ENCODE measurements at places on chromosomes 3 and 15. TPM values are rescaled to one million over a fixed set of nuclear protein-coding genes. Genes with fewer than 3 reads are reported as not detected.

Gene ERC2
- 4.7 TPM for total RNA-seq

Gene SEMA5B
- total RNA-seq, result 1.4 TPM

Gene OR5K2
- not detected for total RNA-seq

DNA sequence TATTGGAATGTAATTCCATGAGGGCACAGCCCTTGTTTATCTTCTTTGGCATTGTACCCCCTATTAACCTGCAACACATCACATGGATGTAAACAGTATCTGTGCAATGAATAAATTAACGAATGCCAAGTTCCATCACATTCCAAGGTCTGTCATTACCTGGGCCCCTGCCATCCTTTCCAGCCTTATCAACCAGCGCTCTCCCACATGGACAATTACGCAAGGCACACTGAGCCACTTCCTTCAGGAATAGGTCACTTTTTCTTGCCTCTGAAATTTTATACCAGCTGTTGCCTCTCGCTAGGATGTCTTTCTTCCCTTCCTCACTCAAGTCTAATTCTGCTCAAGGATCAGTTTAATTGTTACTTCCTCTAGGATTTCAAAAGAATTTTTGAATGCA, 1051.8 kb upstream of the CFAP20DC start:
- no peak overlapping the region for H3K4me3 ChIP-seq
- H3K4me1 ChIP-seq, result no peaks in the 10 kb centered on the region
- H3K27me3 ChIP-seq, result no peaks in the 10 kb centered on the region
- no peak overlapping the region for H3K27ac ChIP-seq
- DNase-seq, result no peak

DNA sequence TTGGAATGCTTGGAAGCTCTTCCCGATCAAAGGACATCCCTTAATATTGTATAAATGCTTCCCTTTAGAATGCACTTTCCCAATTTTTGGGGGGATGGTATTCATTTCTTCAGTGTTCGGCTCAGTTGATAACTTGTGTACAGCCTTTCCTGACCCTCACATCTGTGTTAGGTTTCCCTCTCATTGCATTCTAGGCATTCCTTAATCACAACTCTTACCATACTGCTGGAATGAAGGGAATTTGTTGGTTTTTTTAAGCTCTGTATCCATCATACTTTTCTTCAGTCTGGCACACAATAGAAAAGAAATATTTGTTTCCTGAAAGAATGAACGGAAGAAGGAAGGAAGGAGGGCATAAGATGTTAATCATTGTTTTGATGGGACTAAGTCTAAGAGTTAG, 119.5 kb downstream of the CHST2 start:
- H3K27ac ChIP-seq, result no peak overlapping the region
- DNase-seq, result no peak
- peaks cover 5% of the 10 kb centered on the region for H3K4me1 ChIP-seq

DNA sequence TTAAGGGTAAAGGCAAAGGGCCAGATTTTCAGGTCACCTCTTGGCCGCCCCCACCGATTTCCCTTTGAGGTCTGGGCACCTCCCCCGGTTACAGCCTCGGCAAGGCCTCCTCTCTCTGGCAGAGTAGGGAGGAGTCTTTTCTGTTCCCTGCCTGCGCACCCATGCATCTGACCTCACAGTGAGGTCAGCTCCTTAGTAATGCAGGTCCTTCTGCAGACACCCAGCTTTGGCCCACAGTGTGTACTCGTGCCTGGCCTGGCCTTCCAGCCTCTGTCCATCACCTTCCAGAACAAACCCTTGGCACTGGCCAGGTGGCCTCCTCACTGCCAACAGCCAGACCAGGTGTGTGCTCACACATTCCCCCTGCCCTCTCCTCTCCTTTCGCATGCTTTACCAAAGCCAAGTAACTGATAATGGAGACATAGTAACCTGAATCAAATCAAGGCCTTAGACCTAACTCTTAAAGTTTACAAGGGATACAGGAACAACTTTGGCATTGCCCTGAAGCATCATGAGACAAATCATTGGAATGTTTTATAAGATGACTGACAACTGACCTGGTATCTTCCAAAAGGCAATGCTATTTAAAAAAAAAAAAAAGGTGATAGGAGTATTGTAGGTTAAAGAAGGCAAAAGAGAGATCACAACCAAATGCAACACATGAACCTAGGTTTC, 61.3 kb downstream of the CORO2B start:
- H3K4me3 ChIP-seq, result no peak overlapping the region
- H3K36me3 ChIP-seq, result no peaks in the 10 kb centered on the region
- H3K27me3 ChIP-seq, result no peaks in the 10 kb centered on the region
- no peak for DNase-seq
- H3K27ac ChIP-seq, result no peak overlapping the region

DNA sequence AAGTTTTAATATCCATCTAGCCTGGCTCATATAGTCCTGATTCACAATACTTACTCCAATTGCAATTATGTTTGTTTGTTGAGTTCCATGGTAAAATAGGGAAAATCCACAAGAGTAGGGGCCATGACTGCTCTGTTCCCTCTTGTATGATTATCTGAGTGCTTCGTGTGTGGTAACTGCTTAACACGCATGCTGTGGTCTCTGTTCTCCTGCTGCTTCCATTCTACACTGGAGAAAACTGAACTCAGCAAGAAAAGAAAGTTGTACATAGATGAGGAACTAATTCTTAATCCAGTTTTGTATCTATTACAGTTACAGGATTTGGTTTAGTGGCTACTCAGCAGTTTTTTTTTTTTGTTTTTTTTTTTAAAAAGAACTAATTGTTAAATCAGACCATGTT, 223.0 kb upstream of the SATB1 start:
- no peaks in the 10 kb centered on the region for H3K36me3 ChIP-seq
- no peak for DNase-seq
- no peak overlapping the region for H3K27ac ChIP-seq
- H3K4me1 ChIP-seq, result no peaks in the 10 kb centered on the region

DNA sequence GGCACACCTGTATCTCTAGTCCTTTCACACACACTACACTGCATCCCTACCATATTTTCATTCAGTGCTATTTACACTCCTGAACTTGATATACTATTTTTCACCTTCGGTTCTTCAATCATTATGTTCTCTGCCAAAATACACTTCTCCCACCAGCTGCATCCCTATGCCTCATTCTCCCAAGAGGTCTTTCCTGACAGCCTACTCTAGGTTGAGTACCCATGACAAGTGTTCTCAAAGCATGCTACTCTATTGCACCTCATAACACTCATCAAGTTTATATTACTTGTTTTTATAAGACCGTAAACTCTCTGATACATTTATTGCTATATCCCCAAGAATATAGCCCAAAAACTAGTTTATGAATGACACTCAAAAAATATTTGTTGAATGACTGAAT, 549.5 kb downstream of the PYDC2 start:
- H3K36me3 ChIP-seq, result no peaks in the 10 kb centered on the region
- H3K4me3 ChIP-seq, result no peak overlapping the region
- H3K27ac ChIP-seq, result no peak overlapping the region
- H3K27me3 ChIP-seq, result no peaks in the 10 kb centered on the region
- no peaks in the 10 kb centered on the region for H3K4me1 ChIP-seq

Data from hepatocyte (in vitro differentiated cells).